Cortex of kidney (tissue), 1 donor: ENCODE measurements at places on chromosomes 2 and 18.

GRCh38 chr2:234733795-234734600 lies 217.8 kb upstream of the SH3BP4 start:
- no peak for DNase-seq

DNA sequence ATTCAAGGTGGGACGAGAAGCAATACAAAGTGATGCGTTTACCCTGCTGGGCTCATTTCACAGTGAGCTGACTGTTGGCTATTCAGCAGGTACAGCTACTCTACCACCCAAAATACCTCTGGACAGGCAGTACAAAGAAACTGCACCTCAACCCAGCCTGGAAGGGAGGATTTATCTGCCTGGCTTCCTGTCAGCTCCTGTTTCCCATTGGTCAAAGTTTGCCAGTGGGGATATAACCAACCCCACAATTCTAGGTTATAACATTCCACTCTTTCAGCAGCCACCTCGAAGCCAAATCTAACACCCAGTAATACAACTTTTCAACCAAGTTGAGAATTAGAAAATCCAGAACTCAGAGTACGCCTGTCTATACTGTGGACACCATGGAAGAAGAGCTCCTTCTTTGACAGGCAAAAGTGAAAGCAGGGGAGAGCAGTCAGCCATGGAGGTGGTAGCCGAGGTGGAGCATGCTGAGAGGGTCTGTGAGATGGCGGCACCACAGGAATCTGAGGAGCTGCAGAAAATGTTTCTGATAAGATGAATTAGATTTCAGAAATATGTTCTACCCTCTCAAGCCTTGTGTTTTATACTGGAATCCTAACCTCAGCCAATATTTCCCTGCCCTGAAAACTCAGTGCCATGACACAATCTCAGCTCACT lies 10.8 kb downstream of the DUSP19 start:
- DNase-seq = no peak

DNA sequence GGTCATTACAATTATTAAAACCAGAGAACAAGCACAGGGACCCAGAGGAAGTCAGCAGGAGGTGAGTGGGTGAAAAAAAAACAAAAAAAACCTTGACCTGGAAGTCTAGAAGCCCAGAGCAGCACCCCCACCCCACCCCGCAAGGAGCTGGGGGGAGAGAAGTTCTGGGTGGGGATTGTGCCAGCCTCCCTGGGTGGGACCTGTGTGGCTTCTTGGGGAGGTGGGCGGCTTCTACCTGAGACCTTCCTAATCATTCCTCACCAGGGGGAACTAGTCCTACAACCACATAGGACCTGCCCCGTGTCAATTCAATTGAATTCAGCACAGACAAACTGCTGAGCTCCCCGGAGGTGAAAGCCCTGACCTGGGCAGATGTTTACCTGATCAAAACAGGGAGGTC lies 17.3 kb downstream of the EVA1A start:
- DNase-seq = no peak

DNA sequence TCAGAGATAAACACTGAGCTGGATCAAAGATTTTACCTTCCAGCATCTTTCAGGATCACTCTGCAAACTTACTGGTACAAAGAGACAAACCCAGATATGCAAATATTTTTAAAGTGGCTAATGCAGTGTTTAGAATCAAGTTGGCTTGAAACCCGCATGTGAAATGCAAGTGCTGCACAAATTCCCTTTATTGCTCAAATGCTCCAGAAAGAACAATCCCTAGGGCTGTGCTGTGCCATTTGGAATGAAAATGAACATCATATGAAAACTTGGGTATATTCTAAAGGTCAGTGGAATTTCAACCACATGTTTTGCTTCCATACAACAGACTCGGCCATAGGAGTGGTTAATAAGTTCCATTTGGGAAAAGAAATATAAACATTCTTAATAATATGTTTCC lies 139.1 kb downstream of the VWC2L start:
- DNase-seq = no peak

DNA sequence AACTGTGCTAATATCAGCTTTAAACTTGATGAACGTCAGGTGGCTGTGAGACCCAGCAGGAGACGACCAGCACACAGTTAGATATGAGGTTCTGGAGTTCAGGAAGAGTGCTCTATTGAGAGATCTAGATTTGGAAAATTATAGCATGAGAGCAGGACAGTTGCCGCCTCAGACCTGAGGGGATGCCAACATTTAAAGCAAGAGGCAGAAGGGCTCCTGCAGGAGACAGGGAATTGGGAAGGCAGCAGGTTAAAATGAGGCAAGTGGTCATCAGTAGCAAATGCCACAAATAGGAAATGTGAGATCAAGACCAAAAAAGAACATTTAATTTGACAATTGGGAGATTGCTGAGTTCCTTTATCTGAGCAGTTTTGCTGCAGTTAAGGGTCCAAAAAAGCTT lies 471.9 kb downstream of the TGIF1 start:
- no peak for DNase-seq

GRCh38 chr2:197293252-197294007 lies 17.1 kb downstream of the ANKRD44 start:
- DNase-seq = no peak
